ENCODE measurements at places on chromosomes 7 and 10.

DNA sequence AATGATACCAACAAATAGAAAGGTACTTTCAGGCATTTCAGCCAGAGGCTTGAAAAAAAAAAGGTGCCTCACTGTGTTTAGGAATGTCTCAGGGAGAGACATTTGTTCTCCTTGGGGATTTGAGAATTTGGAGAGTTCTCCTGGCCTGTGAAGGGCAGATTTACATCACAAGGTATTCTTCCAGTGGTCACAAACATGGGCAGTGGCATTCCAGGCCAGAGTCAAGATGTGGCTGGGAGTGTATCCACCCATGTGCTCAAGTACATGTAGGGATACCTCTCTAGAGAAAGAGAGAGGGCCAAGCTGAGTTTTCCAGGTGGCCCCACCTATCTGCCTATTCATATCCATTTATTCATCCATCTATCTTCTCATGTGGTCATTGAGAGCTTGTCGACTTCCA lies 253.8 kb downstream of the LRMDA start:
- no peak for DNase-seq

GRCh38 chr10:19931894-19932590 lies 115.8 kb downstream of the PLXDC2 start:
- no peak for DNase-seq

DNA sequence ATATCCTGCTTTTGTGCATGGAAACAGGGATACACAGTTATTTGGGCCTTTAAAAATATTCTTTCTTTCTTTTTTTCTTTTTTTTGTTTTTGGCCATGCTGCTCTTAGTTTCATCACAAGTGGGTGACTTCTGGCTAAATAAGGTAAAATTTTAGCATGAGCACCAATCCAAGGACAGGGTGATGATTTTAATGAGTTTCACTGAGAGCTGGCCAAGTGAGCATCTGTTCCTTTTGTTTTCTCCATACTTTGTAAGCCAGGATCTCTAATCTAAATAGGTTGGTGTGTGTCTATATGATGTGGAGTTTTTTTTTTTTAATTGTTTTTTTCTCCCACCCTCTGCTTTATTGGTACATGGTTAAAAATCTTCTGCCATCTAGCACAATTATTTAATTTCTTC lies 106.8 kb downstream of the POLL start:
- DNase-seq: no peak

GRCh38 chr7:80548840-80549530 lies 37.1 kb upstream of the GNAT3 start:
- DNase-seq: no peak

DNA sequence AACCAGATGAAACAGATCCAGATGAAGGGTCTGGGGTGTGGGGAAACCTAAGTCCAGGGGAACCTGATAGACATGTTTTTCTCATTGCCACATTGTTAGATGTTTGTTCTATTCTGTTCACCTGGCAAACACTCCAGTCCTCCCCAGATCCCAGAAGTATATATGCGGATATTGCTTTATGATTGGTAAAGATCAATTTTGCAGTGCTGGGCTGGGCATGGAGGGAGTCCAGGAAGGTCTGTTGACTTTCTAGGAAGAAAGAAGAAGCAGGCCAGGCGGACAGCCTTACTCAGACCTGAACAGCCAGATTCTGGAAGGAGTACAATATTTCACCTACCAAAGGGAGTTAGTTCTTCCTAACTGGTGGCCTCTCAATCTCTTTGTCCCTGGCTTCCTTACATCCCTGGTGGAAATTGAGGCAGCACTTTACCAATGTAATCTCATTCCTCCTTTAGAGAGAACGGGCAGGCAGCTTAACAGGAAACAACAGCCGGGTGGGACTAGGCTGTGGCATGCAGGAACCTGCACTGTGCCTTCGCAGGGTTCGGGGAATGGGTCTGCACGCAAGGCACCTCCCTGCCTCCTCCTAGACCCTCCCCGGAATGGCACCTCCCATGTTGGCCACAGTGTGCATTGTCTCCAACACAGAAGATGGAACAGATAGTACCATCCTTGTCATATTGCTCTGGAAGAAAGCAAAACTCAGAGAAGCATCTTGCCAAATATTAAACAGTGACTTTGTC lies 930 bp downstream of the GIMAP6 start:
- no peak for DNase-seq

GRCh38 chr7:15288741-15289140 lies 273.1 kb downstream of the AGMO start:
- no peak for DNase-seq

- no peak for DNase-seq
These were observed 10.0 kb upstream of the FGL2 start for GRCh38 chr7:77209479-77210139.

DNA sequence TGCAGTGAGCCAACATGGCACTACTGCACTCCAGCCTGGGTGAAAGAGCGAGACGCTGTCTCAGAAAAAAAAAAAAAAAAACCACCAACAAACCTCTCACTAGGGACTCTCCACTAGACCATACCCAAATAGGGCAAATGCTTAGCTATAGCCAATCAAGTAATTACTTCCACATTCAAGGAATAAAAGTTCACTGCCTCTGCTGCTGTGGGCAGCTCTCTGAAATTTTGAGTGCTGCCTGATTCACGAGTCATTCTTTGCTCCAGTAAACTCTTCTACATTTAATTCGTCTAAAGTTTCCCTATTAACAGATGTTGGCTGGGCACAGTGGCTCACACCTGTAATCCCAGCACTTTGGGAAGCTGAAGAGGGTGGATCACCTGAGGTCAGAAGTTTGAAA lies 4.7 kb upstream of the NRBF2 start:
- DNase-seq: no peak

DNA sequence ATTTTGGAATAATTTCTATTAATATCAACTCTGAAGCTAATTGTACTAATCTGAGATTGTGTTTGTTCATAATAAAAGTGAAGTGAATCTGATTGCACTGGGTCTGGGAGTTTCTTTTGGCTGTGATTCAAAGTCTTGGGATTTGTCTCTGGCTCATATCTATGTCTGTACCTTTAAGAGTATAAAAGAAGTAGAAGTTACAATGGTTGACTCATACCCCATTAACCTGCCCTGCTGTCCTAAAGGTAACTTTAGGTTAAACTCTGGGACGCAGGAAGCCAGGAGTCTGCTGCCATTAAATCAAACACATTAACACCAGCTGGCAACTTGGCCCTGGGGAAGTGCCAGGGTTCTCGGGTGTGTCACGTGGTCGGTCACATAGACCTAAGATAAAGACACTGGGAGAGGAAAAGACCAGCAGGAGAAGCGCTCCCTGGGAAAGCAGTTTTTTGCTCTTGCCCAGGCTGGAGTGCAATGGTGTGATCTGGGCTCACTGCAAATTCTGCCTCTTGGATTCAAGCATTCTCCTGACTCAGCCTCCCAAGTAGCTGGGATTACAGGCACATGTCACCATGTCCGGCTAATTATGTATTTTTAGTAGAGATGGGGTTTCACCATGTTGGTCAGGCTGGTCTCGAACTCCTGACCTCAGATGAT lies 17.8 kb downstream of the SCD start:
- DNase-seq: peak; percentile 97

DNA sequence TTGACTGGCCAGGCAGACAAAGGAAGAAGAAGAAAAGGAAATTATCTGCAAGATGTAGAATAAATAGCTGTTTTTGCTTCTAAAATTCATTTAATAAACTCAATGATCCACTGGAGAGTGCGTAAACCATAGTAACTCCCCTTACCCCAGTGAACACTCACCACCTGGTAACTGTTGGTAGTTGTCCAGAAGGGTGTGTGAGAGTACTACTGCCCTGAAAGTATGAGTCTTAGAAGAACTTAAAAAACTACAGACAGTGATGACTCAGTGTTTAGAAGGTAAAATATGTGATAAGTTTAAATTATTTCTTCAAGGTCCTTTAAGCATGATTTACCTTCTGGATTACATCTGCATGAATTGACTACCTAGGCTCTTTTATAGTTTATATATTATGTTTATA lies 53.0 kb upstream of the SEMA3A start:
- DNase-seq: no peak

DNA sequence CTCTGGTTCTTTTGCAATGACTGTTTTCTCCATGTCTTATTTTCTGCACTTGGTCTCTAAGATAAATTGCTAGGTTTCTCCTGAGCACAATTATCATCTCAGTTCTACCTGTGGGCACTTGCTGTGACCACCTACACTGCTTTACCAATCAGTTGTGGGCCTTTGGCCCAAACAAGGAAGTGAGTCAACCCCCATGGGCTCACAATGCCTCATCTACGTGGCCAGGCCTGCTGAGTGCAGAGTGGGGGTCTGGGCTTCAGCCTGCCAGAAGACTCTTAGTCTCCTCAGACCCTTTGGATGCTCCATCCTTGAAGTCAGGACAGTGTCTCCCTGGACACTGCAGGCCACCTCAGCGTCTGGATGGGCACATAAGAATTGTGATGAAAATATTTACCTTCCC lies 20.3 kb downstream of the SCART1 start:
- DNase-seq: no peak

GRCh38 chr7:85156661-85157208 lies 30.1 kb downstream of the SEMA3D start:
- DNase-seq: no peak

GRCh38 chr10:59977486-59977885 lies 71.1 kb upstream of the CCDC6 start:
- no peak for DNase-seq

- DNase-seq: no peak
These were observed 252.7 kb upstream of the MBL2 start for GRCh38 chr10:53025172-53025711.

DNA sequence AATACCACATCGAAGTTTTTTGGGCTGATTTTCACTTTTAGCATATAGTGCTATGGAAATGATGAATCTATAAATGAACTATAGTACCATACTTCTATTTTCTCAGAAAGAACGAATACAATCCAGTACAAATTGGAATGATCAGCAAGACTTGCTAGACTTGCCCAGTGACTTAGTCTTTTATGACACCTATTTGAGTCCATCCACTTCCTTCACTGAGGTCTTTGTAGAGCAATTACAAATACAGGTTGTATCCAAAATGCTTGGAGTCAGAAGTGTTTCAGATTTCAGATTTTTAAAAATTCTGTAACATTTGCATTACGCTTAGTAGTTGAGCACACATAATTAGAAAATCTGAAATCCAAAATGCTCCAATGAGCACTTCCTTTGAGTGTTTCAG lies 104.3 kb downstream of the NRBF2 start:
- DNase-seq: no peak

DNA sequence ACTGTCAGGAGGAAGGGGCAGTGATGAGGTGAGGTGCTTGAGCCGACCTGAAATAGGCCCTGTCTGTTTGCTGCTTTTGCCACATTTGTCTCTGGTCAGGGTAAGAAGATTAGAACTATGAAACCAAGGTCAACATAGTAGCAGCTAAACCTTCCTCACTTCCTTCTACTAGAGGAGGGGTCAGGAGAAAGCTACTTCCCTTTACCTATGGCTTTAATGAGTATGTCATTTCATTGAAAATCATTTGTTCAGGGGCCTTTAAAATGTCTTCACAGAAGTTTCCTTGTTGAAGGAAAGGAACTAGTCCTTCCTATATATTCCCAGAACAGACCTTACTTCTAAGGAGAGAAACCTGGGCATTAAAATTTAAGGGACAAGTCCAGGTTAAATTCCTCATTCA lies 19.0 kb downstream of the HYAL4 start:
- DNase-seq: no peak

- no peak for DNase-seq
These were observed 25.4 kb upstream of the INPP5F start for GRCh38 chr10:119700321-119700954.

GRCh38 chr10:113291413-113291812 lies 261.4 kb upstream of the HABP2 start:
- DNase-seq: no peak

DNA sequence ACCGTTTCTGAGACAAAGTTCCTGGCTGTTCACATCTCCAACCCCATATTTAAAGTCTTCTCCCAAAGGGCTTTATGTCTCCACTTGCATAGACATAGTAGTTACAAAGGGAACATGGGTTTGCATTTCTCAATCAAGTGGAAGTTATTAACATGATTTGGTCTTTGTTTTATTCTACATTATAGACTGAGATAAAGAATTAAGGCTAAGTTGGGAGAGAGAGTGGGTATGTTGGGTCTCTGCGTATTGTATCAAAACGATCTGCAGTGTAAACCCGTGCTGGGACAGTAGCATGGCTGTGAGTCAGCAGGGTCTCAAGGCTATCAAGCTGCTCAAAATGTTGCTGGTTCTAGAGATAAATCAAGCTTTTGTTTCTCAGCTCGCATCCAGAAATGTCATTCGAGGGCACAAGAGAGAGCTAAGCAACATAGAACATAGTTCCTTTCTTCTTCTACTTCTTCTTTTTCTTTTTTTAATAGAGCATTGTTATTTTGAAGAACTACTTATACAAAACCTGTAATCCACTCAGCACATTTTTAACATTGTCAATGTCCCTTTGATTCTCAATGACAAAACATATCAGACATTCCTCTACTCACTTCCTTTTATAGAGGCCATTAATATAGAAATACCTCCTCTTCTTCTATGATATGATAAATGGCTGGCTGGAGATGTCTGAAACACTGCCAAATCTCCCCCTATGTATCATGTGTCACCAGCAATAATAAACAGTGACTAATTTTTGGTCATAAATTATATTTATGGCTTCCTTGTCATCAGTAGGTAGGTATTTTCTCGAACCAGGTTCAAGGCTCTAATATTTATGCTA lies 34.5 kb upstream of the RHOBTB1 start:
- DNase-seq: no peak

DNA sequence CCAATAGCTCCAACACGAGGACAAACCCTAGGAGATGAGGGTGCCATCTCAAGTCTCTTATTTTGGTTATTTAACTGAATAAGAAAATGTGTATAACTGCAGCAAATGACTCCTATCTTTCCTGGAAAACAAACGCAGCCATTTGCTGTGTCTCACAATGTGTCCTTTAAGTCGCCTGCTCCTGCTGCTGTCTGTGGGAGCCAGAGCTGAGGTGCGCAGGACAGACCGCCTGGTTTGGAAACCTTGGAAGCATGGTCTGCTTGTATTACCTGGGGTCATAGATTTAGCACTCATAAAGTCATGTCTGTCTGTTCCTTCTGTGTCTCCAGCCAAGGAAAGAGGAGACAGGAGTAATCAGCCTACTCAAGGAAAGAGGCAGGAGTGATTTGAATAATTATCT lies 760.2 kb downstream of the GRID1 start:
- DNase-seq: no peak

- no peak for DNase-seq
These were observed 128.7 kb upstream of the LYZL1 start for GRCh38 chr10:29160150-29160617.

DNA sequence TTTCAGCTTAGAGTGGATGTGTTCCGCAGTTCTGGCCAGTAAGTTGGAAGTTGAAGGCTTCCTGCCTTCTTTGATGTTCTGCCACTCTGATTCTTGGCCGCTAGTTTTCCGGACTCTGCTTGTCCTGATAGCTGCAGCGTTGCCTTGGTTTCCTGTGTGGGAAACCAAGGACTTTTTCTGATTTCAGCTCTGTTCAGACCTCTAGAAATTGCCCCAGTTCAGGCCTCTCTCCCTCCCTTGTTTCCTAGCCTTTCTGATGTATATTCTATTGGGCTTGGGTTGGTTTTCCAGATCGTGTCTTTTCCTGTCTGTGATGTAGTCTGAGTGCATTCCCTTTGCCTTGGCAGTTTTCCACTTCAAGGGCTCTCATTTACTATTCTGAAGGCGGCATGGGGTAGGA lies 318.7 kb downstream of the BBS9 start:
- no peak for DNase-seq

All from left lobe of liver (tissue), 2 donors.